ENCODE measurements at places on chromosomes 3 and 15.

GRCh38 chr3:40057786-40058185, 248.4 kb downstream of the MYRIP start:
- H3K27ac ChIP-seq = no peak overlapping the region
- no peak for DNase-seq
- no peak overlapping the region for H3K4me3 ChIP-seq
- H3K4me1 ChIP-seq = no peaks in the 10 kb centered on the region

GRCh38 chr3:64414043-64414442, 188.8 kb upstream of the PRICKLE2 start:
- H3K36me3 ChIP-seq = no peaks in the 10 kb centered on the region
- H3K4me3 ChIP-seq = no peak overlapping the region
- DNase-seq = no peak
- H3K27ac ChIP-seq = no peak overlapping the region
- H3K27me3 ChIP-seq = no peaks in the 10 kb centered on the region

- peak overlapping the region; percentile 74 for H3K4me3 ChIP-seq
- H3K27ac ChIP-seq = peak overlapping the region; percentile 43
These were observed 75.1 kb upstream of the VGLL4 start for GRCh38 chr3:11718637-11719405.

DNA sequence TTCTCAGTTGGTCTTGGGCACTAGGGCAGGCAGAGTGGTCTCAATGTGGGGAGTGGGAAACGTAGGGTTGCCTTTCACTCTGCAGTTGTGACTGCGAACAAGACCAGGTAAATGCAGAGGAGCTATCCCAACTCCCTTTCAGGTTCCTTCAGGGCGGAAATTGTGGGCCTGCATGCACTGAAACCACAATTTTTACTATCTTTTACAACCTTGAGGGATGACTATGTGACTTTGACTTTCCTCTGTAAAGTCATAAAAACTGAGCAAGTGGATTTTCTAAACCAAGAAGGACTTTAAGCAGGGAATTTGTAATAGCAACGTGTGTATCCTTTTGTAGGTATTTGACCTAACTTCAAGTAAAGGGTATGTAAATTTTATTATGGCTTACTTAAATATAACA, 171.4 kb upstream of the CADPS start:
- DNase-seq = no peak
- no peak overlapping the region for H3K4me3 ChIP-seq
- no peaks in the 10 kb centered on the region for H3K27me3 ChIP-seq
- H3K4me1 ChIP-seq = peaks cover 2% of the 10 kb centered on the region
- no peak overlapping the region for H3K27ac ChIP-seq
- H3K36me3 ChIP-seq = no peaks in the 10 kb centered on the region

- no peaks in the 10 kb centered on the region for H3K4me1 ChIP-seq
- H3K27ac ChIP-seq = no peak overlapping the region
- no peak for DNase-seq
- no peaks in the 10 kb centered on the region for H3K36me3 ChIP-seq
These were observed 62.1 kb upstream of the XCR1 start for GRCh38 chr3:46089237-46090011.

DNA sequence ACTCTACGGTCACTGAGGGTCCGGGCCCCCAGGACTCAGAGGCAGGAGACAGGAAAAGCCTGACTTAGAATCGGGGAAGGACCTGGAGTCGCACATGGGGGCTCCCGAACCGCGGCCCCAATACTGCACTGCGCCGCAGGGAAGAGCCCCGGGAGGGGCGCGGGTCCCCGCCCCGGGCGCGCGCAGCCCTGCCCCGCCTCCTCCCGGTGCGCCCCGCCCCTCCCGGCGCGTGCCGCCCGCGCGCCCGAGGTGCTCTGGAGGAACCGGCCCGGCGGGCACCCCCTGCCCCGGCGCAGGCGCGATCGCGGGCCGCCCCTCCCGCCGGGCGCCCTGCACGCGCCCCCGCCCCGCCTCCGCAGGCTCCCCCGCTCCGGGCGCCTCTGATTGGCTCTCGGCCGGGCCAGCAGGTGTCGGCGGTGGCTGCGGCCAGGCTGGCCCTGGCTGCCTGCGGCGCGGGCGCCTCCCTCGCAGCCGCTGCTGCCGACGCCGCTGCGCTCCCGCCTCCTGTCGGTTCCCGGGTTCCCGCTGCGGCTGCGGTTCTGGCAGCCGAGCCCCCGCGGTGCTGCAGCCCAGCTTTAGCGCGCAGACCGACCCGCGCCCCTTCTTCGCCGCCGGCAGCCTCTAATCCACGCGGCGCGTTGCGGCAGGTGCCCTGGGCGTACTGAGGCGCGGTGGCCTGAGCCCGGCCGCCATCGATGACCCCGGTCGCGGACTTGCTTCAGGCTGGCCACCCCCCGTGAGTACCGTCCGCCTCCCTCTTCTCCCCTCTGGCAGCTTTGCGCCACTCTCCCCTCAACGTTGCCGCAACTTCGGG, at the start of gene MYRIP:
Gene MYRIP (plus strand): TSS at position 429 of the 814 bp plus-strand sequence. CDS start 91,208 bp downstream, outside the sequence.
- peak within 1 kb of the TSS; percentile 20 for H3K4me3 ChIP-seq
- peak; percentile 75 for DNase-seq
- H3K27ac ChIP-seq = no peak within 1 kb of the TSS
- H3K27me3 ChIP-seq = peaks cover 24% of the 10 kb centered on the region
- peaks cover 4% of the 10 kb centered on the region for H3K4me1 ChIP-seq

GRCh38 chr3:119551598-119551997, 7.8 kb downstream of the CD80 start:
- no peak for DNase-seq
- no peaks in the 10 kb centered on the region for H3K27me3 ChIP-seq
- no peak overlapping the region for H3K4me3 ChIP-seq
- H3K4me1 ChIP-seq = no peaks in the 10 kb centered on the region

DNA sequence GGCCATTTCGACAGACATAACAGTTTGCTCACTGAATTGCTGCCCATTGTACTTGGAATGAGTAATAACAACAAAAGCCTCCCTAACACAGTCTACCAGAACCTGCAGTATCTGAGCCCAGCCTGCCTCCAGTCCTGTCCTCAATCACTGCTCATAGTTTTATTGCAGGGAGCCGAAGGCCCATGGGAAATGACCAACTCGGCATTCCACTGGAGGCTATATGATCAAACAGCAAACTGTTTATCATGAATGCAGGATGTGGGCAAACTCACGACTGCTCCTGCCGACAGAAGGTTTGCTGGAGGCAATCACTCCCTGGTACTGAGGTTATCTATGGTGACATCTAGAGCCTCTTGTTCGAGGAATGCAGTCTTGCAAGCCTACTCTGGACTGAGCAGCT, 46.3 kb downstream of the LSM3 start:
- H3K27ac ChIP-seq = no peak overlapping the region
- no peak overlapping the region for H3K4me3 ChIP-seq
- no peaks in the 10 kb centered on the region for H3K4me1 ChIP-seq
- no peaks in the 10 kb centered on the region for H3K27me3 ChIP-seq

DNA sequence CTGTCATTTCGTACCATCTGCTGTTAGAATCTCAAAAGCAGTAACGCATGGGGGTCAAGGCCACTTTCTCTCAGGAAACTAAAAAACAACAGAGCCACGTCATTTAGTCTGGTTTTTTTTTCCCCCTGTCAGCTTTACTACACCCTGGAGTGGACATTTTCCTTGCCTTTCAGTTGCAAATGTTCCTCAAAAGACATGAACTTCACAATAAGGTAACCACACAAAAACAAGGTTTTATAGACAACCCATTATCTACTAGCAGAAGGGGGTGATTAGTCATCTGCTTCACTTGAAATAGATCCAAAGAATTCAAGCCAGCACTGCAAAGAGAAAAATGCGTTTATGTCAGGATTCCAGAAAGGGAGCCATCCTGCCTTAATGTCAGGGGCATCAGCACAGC, 171.8 kb upstream of the CDIN1 start:
- no peaks in the 10 kb centered on the region for H3K27me3 ChIP-seq
- H3K4me1 ChIP-seq = no peaks in the 10 kb centered on the region
- no peak overlapping the region for H3K27ac ChIP-seq
- DNase-seq = peak; percentile 16

DNA sequence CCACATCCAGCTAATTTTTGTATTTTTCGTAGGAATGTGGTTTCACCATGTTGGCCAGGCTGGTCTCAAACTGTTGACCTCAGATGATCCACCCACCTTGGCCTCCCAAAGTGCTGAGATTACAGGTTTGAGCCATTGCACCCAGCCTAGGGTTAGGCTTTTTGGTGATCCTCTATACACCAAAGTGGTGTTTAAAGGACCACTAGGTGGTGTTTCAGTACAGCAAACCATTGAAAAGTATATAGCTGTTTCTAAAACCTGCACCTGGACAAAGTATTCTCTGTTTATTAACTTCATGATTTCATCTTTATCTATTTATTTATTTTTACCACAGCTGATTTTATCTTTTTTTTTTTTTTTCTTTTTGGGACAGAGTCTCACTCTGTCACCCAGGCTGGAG, 68.4 kb downstream of the MINDY2 start:
- peak; percentile 23 for DNase-seq
- H3K27ac ChIP-seq = no peak overlapping the region
- H3K4me3 ChIP-seq = no peak overlapping the region
- no peaks in the 10 kb centered on the region for H3K36me3 ChIP-seq

DNA sequence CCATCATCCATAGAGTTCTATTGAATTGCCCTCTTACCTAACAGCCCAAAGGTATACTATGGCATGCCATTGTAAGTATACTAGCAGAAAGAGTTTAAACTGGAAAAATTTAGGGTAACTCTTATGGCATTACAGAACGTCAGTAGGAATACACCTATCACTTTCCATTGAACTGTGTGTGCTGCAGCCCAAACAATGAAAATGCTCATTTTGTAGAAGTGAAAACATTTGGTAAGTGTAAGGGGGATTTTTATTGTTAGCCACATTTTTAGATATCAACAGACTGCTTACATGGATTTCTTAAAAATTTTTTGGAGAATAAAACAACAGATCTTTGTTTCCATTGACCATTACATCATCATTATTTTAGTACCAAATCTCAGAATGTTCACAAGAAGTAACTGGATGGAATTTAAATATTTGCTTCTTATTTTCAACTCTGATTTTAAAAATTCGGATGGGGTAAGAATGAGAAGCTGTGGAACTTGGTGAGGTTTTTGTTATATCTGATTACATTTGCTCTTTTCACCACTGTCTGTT, 245.9 kb downstream of the UBE2E2 start:
- H3K36me3 ChIP-seq = no peaks in the 10 kb centered on the region
- no peak for DNase-seq
- H3K27me3 ChIP-seq = no peaks in the 10 kb centered on the region
- H3K4me1 ChIP-seq = peaks cover 7% of the 10 kb centered on the region
- no peak overlapping the region for H3K4me3 ChIP-seq

- H3K27me3 ChIP-seq = no peaks in the 10 kb centered on the region
- DNase-seq = no peak
- H3K4me3 ChIP-seq = no peak overlapping the region
- H3K4me1 ChIP-seq = no peaks in the 10 kb centered on the region
These were observed 129.2 kb downstream of the NUP210 start for GRCh38 chr3:13290941-13291340.

DNA sequence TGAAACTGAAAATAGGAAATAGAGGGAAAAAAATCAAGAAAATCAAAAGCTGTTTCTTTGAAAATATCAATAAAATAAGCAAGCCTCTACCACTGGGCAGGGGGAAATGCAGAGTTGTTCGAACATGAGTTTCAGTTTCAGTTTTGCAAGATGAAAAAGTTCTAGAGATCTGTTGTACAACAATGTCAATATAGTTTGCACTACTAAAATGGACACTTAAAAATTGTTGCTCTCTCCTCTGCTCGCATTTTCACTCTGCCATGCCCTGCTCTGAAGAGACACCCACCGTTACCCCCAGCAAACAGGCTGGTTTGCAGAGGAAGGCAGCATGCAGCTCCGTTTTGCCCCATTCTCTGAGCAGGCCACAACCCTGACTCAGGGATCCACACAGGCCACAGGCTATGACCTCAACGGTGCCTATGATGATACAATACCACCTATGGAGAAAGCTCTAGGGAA, 64.5 kb downstream of the ZNF148 start:
- H3K36me3 ChIP-seq = peaks cover 2% of the 10 kb centered on the region
- no peak overlapping the region for H3K27ac ChIP-seq
- no peaks in the 10 kb centered on the region for H3K27me3 ChIP-seq
- no peaks in the 10 kb centered on the region for H3K4me1 ChIP-seq
- DNase-seq = peak; percentile 2
- no peak overlapping the region for H3K4me3 ChIP-seq

DNA sequence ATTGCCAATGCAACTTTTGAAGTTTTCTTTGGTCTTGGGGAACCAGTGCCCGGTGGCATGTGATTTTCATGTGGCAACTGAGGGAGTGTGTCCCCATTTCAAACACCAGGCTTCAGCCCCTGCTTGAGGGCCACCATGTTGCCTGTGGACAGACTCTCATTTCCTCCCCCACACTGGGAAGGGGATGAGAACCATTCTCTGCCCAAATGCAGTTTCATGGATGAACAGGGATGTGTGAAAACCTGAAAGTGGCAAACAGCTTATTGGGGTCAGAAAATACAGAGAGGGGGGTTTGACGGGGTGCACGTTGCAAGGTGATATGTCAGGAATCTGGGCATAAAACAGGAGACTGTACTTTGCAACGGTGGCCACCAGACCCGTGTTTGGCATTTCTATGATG, 6.3 kb downstream of the FAM107A start:
- no peak for DNase-seq
- no peak overlapping the region for H3K27ac ChIP-seq
- H3K4me3 ChIP-seq = no peak overlapping the region

GRCh38 chr15:22903961-22904534, 65.6 kb downstream of the NIPA2 start:
- H3K4me3 ChIP-seq = no peak overlapping the region
- peaks cover 9% of the 10 kb centered on the region for H3K36me3 ChIP-seq
- H3K4me1 ChIP-seq = no peaks in the 10 kb centered on the region
- no peak overlapping the region for H3K27ac ChIP-seq
- no peaks in the 10 kb centered on the region for H3K27me3 ChIP-seq
- DNase-seq = no peak

- no peaks in the 10 kb centered on the region for H3K4me1 ChIP-seq
- no peak overlapping the region for H3K27ac ChIP-seq
- no peaks in the 10 kb centered on the region for H3K27me3 ChIP-seq
- peak; percentile 82 for DNase-seq
- H3K36me3 ChIP-seq = no peaks in the 10 kb centered on the region
- H3K4me3 ChIP-seq = no peak overlapping the region
These were observed 156.8 kb downstream of the WNT5A start for GRCh38 chr3:55330355-55330754.

GRCh38 chr3:25817638-25818037, 27.7 kb downstream of the OXSM start:
- no peak overlapping the region for H3K27ac ChIP-seq
- no peaks in the 10 kb centered on the region for H3K4me1 ChIP-seq
- no peak overlapping the region for H3K4me3 ChIP-seq
- no peak for DNase-seq
- H3K27me3 ChIP-seq = no peaks in the 10 kb centered on the region

DNA sequence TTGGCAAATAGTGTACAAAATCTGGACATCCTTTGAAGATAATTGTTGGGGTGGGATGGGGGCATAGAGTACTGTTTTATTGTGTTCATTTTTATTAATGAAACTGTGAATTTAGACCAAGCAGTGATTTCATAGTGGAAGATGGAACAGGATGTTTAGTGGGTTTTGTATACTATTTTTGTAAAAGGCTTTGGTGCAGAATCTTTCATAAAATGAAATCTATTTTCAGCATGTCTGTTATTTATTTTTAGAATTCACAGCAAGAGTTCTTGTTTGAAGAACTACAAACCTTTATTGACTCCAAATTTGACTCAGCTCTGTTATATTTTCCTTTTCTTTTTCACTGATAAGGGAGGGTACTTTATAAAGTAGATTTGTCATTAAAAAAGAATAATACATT, 145.4 kb downstream of the AKAP13 start:
- H3K4me1 ChIP-seq = no peaks in the 10 kb centered on the region
- no peak for DNase-seq
- no peak overlapping the region for H3K4me3 ChIP-seq
- no peaks in the 10 kb centered on the region for H3K27me3 ChIP-seq
- H3K27ac ChIP-seq = no peak overlapping the region

All from mesendoderm (in vitro differentiated cells).